ENCODE measurements at places on chromosomes 5 and 9.

GRCh38 chr5:7396713-7397454, 946 bp downstream of the ADCY2 start:
- DNase-seq = no peak

DNA sequence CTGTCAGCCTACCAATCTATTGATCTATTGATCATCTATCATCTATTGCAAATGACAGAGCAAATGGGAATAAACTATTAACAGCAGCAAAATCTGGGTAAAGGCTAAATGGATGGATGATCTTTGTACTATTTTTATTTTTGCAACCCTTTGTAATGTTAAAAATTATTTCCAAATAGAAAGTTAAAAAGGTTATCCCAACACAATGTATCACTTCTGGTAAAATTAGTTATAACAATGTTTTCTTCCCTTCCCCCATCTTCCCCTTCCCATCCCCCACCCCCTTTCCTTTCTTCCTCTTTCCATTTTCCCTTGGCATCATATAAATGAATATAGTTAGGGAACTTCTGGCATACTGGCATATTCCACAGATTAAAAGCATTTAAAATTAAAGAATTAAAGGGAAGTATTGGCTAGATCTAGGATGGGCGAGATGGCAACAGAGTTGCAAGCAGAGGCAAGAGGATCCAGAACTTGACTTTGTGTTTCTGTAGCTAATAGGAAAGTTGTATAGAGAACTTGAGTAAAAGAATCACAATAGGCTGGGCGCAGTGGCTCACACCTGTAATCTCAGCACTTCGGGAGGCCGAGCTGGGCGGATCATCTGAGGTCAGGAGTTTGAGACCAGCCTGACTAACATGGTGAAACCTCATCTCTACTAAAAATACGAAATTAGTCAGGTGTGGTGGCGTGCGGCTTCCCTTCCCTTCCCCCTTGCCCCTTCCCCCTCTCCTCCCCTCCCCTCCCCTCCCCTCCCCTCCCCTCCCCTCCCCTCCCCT, 66.6 kb upstream of the TAF11L2 start:
- DNase-seq = no peak

DNA sequence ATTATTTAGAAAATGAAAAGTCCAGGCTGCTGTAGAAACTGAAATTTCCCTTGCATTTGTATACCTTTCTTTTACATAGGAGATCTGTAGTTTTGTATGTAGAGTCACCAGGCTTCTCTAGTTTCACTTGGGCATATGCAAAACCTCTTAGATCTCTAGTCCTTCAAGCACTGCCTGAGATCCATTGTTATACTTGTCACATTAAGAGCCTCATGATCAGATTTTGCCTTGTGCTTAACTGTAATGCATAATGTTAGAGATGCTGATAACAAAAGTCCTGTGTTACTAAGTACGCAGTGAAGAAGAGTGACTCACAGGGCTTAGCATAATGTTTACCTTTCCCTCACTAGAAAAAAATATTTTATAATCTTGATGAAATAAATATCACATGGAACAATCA, 250.2 kb downstream of the CYLC2 start:
- no peak for DNase-seq

GRCh38 chr5:111224561-111225345, 569 bp downstream of the CAMK4 start:
- DNase-seq = no peak

GRCh38 chr9:70160686-70161600, 97.8 kb upstream of the SMC5 start:
- no peak for DNase-seq
